Astrocyte of the spinal cord (primary cell): ENCODE measurements at places on chromosomes 3 and 15.

DNA sequence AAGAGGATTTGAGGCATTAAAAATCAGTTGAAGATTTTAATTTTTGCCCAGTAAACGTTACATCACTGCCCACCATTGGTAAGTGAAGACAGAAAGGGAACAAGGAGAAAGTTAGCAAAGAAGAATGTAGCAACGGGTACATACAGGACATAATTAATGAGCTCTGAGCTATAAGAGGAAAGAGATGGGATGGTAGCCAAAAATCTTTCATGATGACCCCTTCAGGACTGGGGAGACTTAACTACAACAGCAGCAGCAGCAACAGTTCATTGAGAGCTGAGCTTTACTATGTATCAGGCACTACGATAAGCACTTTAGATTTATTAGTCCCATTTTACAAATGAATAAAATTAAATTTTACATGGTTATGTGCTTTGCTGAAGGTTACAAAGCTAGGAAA, 18.4 kb downstream of the EMC4 start:
- DNase-seq, result no peak

GRCh38 chr3:18234717-18235335, 190.3 kb downstream of the SATB1 start:
- peak; percentile 34 for DNase-seq

DNA sequence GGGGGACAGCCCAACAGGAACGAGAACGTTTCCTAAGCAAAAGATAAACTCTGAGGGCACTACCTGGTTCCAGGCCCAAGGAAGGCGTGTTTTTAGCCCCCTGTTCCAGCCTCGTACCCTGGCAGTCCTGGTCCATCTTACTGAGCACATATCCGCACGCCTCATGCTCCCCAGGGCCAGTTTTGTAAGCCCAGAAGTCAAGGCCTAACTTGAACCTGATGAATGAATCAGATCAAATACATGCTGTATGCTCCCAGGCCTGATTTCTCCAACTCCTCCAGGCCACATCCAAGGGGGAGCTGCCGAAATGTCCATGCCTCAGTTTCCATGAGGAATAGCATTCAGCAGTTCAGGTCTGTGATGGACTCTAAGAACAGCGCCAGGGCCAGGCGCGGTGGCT, 14.3 kb upstream of the DOCK3 start:
- DNase-seq, result no peak

DNA sequence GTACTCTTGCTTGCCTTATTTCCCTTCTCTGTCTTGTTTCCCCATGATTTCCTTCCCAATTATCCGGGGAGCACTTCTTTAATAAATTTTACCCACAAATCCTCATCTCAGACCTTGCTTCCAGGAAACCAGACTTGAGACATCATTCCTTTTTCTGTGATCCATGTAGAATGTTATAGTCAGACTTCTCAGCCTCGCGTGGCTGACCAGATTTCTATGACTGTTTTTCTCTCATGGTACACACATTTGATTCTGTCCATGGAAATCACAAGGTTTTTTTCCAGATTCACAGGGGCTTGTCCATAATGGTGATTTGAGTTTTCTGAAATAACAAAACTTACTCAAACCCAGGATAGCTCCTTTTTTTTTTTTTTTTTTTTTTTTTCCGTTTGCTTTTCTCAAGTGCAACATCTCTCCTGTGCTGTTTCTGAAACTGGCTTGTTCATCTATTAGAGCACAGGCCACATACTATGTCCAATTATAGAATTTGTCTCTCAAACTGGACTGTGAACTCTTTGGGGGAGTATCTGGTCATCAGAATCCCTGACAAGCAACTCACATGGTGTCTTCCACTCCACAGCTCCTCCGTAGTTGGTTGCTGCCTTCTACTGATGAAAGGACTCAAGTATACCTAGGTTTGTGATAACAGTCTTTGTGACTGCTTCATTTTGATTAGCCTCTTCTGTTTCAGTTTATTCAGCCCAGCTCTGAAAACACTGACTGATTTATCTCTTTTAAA, 50.8 kb downstream of the RBMS3 start:
- DNase-seq, result no peak

DNA sequence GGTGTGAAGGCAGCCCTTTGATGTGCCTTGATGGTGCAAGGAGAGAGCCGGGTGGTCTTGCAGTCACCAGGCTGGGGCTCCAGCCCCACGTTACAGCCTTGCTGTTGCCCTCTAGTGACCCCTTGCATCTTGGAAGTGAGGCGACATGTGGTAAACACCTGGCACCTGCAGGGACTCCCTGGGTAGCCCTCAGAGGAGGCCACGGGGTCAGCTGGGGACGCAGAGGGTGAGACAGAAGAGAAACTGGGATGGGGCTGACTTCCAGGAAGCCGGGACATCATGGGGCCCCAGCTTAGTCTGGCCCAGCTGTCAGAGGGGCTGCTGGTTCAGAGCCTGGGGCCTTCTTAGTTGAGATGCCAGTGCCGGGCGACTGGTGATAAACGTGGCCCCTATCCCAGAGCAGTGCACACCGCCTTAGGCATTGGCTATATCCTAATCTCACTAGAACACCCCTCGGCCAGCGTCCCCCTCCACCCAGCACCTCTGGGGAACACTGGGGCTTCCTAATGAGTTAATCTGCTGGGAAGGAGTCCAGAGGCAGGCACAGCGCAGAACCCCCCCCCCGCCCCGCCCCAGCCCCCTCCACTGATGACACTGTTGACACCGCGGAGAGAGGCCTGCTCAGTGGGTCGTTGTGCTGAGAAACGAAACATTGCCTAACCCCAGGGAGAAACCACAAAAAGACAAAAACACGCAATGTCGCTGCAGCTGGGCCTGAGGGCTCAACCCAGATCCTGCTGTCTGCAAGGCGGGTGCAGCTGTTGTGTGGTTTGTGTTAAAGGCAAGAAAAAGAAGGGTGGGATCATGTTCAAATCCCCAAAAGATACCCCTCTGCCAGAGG, 60.5 kb upstream of the KLF13 start:
- no peak for DNase-seq

- peak; percentile 39 for DNase-seq
Measured at GRCh38 chr3:168722091-168722490, 626.4 kb upstream of the GOLIM4 start.

DNA sequence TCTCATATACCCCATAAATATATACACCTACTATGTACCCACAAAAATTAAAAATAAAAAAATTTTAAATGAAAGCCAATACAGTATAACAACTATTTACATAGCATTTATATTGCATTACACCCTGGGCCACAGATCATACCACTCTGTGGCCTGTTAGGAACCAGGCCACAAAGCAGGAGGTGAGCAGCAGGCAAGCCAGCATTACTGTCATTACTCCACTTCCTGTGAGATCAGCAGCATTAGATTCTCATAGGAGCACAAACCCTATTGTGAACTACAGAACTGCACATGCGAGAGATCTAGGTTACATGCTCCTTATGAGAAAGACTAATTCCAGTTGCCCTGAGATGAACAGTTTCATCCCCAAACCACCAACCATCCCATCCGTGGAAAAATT, 17.4 kb downstream of the FILIP1L start:
- DNase-seq, result no peak

DNA sequence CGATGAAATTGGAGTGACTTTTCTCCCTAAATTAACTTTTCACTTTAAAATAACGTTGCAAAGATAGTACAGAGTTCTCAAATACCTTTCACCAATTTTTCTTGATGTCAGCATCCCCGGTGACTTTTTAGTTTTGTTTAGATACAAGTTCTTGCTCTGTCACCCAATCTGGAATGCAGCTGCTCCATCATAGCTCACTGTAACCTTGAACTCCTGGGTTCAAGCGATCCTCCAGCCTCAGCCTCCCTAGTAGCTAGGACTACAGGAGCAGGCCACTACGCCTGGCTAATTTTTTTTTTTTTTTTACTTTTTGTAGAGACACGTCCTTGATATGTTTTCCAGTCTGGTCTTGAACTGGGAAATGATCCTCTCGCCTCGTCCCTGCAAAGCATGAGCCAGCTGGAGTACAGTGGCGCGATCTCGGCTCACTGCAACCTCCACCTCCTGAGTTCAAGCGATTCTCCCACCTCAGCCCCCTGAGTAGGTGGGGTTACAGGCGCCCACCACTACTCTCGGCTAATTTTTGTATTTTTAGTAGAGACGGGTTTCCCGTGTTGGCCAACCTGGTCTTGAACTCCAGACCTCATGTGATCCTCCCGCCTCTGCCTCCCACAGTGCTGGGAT, 747 bp downstream of the NSUN3 start:
- no peak for DNase-seq
